ENCODE measurements at places on chromosomes 12 and 14. TPM values are rescaled to one million over a fixed set of nuclear protein-coding genes. Genes with fewer than 3 reads are reported as not detected.

DNA sequence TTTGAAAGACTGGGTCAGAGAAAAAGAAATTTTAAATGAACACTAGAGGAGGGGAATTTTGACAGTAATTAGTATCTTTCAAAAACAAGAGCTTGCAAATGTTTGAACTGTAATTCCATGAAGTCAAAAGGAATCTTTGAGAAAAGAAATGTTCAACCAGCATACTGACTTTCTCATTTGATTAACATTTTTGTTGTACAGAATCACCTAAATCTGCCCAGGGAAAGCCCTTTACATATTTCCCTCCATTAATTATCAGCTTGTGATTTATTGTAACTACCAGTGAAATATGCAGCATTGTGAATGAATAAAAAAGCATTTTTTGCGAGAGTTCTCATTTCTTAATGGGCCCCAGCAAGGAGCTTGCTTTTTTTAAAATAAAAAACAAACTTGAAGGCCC lies 61.2 kb upstream of the CCDC91 start:
- H3K36me3 ChIP-seq = no peaks in the 10 kb centered on the region
- no peaks in the 10 kb centered on the region for H3K27me3 ChIP-seq
- DNase-seq = no peak
- no peak overlapping the region for H3K27ac ChIP-seq

The PSMB11 gene
- total RNA-seq = not detected

The KLRC4 gene
- total RNA-seq = 1.3 TPM

DNA sequence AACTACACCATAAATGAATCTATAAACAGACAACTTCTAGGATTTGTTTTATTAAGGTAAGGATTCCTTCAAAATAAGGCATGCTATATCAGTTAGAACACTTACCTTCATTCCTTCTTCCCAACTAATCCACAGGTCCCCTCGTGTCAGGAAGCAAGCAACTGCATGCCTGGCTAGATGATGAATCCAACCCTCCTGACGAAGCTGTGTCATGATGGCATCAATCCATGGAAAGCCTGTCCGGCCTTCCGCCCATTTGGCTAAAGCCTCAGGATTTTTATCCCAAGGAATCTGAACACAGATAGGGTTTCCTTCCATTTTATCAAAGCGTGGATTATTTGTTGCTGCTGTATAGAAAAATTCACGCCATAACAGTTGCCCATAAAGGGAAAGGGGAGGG lies 12.5 kb upstream of the MTERF2 start:
- no peak overlapping the region for H3K27ac ChIP-seq
- no peak for DNase-seq
- H3K4me1 ChIP-seq = no peaks in the 10 kb centered on the region

Measured in stomach (tissue), 19 donors.